ENCODE measurements at places on chromosomes 12 and 14.

- no peak for DNase-seq
Observed at GRCh38 chr12:66962290-66962689, 283.4 kb upstream of the GRIP1 start.

GRCh38 chr12:105343836-105344235 is 13.3 kb downstream of the C12orf75 start:
- peak; percentile 97 for DNase-seq

DNA sequence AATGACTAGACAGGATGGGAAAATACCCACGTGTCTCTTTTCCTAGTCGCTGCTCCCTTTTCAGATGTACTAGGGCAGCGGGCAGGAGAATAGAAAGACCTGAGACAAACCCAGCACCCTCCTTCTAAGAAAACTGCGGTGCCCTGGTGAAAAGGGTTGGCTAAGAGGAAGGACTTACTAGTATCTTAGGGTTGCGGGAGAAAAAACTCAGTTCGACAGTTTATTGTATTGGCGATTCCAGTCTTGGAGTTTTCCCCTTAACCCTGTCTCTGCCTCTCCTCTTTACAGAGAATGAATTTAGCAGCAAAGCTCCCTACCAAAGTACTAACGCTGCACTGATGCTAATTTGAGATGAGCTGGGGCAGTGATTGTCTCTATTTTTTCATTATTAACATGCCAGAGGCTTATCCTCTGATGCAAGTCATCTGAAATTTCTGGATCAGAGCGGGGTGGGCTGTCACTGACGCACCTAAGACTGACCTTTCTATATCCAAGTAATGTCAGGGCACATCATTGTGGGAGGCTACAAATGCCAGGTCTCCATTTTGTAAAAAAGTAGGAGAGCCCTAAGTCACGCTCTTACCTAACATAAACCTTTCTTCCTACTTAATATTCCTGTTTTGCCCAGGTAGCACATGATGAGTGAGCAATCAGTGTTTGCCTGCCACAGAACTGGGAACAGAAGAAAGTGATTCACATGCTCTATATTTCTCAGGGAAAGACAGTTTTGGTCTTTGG is 916 bp upstream of the PAWR start:
- DNase-seq: no peak

- no peak for DNase-seq
Observed at GRCh38 chr12:117622087-117622486, 260.7 kb upstream of the NOS1 start.

DNA sequence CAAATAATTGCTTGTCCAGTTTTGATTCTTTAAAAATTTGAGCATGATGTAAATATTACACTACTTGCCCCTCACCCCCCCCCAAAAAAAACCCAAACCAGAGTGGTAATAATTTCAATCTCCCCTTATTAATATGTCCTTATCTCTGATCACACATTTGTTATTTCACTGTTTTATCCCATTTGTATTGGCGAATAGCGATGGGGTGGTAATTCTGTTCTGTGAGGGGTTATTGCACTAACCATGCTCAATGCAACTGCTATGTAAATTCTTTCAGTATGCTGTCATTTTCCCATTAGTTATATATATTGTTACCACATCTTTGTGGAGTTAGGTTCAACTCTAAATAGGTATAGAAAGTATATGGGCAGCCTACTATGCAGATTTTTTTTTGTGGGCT is 1.1 kb downstream of the RIMKLB start:
- DNase-seq: no peak

GRCh38 chr12:30010071-30011052 is 226.6 kb upstream of the TMTC1 start:
- no peak for DNase-seq

- DNase-seq: no peak
Observed at GRCh38 chr12:89469361-89469760, 55.2 kb downstream of the GALNT4 start.

DNA sequence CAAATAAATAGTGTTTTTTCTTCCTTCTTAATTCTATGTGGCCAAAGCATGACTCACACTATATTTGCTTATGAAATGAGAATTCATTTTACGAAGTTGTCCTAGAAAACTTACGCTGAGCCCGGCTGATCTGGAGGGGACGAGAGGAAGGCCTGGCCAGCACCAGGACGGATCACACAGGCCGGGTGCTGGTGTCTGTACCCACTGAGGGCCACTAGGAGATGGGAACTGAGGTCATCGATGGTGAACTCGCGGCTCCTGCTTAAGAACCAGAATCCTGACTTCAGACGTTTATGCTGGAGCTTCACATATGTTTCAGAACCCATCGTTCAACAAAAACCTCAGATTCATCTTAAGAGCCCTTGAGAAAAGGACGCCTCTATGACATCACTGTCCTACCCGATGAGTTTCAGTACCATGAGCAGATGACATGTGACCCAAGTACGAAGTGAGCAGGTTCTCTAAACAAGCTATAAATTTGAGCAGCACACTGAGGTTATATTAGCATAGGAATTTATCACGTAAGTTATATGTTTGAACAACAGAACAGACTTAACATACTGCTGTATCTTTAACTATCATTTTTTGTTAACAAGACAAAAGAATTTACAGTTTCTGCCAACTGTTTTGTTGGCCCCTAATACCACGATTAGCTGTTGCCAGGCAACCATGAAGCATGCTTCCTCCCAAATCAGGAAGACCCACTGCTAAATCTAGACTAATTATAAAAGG is 111.9 kb downstream of the FOXN3 start:
- DNase-seq: no peak

DNA sequence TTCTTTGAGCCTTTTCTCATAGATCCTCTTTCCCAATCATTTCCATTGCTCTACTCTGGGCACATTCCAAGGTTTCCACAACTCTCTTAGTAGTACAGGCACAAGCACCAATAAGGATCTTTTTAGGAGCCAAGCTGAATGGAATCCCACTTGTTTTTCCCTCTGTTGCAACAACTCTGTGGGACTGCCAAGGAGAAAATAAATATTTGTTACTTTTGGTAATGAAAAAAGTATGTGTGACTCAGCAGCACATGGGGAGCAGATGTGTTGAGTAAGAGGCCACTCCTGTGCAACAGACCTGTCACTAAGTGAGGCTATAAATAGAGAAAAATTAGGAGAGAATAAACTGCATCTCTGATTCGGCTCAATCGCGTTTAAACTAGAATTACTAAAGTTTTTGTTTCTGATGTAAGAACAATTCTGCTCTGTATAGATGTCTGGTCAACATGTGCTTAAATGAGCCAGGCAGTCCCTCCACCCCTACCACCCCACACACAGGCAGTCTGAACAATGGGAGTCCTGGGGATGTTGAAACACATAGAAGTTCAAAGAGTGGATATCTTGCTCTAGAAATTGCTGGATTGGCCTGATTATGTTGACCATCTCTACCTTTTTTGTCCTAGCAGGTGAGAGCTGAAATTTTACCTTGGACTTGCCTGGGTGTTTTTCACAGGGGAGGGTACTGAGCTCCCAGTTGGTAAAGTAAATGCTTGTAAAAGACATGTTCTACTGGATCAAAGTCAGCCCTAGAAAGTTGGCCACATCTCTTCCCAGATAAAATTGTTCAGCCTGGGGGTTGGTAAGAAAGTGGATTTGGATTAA is 244.3 kb upstream of the NOVA1 start:
- no peak for DNase-seq

- no peak for DNase-seq
Observed at GRCh38 chr12:117523971-117524370, 162.5 kb upstream of the NOS1 start.

DNA sequence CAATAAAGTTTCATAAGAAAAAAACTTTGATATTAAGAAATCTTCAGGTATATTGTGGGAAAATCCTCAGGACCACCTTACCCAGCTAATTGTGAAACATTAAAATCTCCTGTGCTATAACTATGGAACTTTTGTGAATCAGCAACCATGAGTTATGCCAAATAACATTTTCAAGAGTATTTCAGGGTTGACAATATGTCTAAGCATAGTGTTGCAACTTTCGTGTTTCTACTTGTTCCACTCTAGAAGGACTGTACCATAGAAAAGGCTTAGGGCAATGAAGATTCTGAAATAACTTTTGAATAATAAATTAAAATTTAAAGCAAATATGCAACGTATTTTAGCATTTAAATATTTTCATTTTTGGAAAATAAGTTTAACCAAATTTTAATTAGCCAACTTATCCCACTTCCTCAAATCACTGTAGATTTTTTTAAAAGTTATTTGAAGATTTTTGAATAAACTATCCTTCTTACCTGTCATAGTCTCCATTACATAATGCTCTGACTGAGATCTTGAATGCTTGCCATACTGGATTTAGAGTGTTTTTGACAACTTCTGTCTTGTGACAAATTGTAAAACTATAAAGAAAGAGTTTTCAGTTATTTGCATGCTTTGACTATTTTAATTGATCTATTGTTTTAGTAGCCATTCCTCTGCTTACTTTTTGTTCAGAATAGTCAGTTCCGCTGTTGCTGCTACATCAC is 143.6 kb downstream of the CPNE8 start:
- DNase-seq: no peak

GRCh38 chr14:101520621-101521472 is 40.4 kb upstream of the DIO3 start:
- DNase-seq: no peak

GRCh38 chr12:106084759-106085158 is 54.0 kb downstream of the NUAK1 start:
- DNase-seq: no peak

- DNase-seq: no peak
Observed at GRCh38 chr14:58783792-58784511, 146.2 kb downstream of the DACT1 start.

GRCh38 chr12:10716704-10717315 is 6.3 kb downstream of the YBX3 start:
- DNase-seq: no peak

DNA sequence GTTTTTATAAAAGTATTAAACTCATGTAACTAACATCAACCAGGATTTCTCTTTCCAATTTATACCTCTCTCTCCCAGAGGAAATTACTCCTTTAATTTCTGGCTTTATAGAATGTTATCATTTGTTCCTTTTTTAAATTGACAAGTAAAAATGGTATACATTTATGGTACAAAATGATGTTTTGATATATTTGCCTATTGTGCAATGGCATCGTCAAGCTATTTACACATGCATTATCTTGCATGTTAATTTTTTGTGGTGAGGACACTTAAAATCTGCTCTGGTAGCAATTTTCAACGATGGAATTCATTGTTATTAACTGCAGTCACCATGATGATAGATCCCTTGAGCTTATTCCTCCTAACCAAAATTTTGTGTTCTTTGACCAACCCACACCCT is 149.0 kb upstream of the NAV3 start:
- no peak for DNase-seq

GRCh38 chr12:100717733-100718067 is 76.9 kb upstream of the ANO4 start:
- DNase-seq: no peak

GRCh38 chr12:111274777-111275176 is 94.1 kb downstream of the PHETA1 start:
- DNase-seq: no peak

- DNase-seq: no peak
Observed at GRCh38 chr14:74472601-74473000, 20.5 kb downstream of the NPC2 start.

- DNase-seq: peak; percentile 55
Observed at GRCh38 chr12:41794336-41794735, 350.3 kb downstream of the GXYLT1 start.

DNA sequence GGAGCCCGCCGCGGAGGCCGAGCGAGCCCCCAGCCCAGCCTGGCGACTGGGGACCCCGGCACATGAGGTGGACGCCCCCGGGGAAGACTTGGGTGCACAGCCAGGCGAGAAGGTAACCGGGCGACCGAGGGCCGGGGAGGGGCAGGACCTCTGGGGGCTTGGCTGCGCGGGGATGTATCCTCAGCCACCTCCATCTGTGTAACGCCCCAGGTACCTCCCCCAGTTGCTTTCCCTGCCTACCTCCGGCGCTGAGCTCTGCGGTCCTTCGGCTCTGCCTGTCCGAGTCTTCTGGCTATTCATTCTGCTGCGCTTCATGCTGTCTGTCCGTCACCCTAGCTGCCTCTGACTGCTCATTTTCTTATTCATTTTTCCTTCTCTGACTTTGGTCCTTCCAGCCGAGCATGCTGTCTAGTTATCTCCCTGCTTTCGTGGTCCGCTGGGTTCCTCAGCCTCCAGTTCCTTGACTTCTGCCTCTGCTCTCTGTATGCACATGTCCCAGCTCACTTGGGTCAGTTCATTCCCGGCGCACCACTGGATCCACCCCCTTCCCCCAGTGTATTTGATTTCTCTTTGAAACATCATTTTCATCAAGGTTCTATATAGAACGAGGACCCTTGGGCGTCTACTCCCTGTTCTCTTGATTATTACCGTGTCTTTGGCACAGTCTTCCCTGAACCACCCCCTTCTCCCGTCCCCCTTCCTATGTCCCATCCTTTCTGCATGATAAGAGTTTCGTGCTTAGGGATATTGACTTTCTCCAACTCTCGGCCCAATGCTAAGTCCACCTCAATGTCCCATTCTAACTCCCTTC is 612 bp downstream of the PHC1 start:
- peak; percentile 18 for DNase-seq

DNA sequence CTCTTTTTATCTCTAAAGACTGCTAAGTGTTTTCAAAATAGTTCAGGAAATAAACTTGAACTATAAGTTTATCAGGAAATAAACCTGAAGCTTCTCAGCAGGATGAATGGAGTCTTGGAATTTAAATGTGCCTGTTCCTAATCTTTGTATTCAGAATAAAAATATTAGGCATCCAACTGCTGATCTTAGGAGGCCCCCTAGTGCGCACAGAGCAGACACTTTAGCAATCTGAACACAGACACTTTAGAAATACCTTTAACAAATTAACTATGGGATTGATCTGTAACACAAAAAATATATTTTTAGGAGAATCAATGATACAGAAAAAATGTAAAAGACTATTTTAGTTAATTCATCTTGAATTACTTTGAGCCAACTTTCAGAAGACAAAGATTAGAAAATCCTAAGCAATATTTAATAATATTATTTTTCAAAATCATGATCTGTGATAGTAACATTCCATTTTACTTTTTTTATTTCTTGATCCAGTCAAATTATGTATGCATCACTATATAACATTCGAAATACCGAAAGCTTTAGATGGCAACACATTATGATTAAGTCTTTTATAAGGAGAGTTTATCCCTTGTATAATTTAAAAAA is 80.9 kb downstream of the SLC41A2 start:
- DNase-seq: no peak

GRCh38 chr12:11837216-11837934 is 187.9 kb downstream of the ETV6 start:
- no peak for DNase-seq

DNA sequence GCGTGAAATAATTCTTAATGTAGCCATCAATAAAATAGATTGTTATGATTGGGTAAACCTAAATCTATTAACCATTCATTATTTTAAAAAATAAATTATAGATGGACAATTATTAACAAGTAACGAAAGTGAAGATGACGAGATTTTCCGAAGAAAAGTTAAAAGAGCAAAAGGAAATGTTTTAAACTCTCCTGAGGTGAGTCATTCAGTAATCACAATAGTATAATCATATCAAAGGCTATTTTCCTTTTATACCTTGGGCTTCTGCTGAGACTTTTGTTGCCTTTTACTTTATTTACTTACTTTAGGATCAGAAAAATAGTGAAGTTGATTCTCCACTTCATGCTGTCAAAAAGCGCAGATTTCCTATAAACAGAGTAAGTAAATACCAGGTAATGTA is 45.6 kb downstream of the FANCM start:
- DNase-seq: no peak

- DNase-seq: no peak
Observed at GRCh38 chr12:68641138-68641537, 30.4 kb downstream of the RAP1B start.

GRCh38 chr12:30450872-30451271 is 244.8 kb downstream of the IPO8 start:
- DNase-seq: no peak

Measured in NCI-H1417 treated with DMSO at 0.1 percent for 48 hours (cell line).